ENCODE measurements at places on chromosomes 1 and 21. TPM values are rescaled to one million over a fixed set of nuclear protein-coding genes. Genes with fewer than 3 reads are reported as not detected.

DNA sequence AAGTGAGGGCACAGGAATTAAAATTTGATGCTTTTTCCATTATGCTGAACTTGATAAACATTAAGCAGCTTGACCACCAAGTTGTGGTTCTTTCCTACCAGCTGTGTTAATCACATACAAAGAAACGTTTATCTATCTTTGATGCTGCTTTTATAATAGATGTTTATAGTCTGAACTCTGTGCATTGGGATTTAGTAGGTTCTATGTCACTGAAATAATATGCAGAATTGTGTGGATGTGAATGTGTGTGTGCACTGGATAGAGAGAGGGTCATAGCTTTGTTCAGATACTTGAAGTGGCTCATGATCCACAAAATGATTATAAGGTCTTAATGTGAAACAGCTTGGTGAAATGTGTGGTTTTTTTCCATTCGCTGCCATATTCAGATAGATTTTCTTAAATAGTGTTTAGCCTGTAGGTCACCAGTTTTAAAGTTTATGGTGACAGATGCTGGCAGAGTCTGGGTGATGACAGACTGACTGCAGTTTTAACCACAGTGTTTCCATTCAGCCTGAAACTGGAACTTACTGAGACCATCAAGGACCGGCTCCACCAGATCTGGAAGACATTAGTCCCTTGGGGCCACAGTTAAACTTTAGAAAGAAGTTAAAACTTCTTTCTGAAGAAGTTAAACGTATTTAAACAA is 10.2 kb downstream of the DDI2 start:
- DNase-seq, result no peak

DNA sequence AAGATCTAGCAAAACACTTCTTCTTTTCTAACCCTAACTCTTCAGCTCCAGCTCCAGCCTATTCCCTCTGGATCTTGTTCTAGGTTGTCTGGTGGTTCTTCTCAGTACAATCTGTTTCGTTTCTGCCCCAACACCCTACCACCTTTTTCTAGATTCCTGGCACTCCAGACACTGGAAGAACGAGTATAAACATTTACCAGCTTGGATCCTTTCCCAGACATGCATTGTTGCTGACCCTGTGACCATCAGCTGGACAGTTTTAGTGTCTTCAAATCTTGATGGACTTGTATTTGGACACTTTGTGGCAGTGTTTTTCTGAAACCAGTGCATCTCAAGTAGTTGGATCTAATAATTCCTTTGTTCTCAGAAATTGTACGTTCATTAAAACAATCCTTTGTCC is 30.6 kb upstream of the CACNA1E start:
- DNase-seq, result no peak

GRCh38 chr1:54723985-54724384 is 8.3 kb downstream of the TTC4 start:
- no peak for DNase-seq

DNA sequence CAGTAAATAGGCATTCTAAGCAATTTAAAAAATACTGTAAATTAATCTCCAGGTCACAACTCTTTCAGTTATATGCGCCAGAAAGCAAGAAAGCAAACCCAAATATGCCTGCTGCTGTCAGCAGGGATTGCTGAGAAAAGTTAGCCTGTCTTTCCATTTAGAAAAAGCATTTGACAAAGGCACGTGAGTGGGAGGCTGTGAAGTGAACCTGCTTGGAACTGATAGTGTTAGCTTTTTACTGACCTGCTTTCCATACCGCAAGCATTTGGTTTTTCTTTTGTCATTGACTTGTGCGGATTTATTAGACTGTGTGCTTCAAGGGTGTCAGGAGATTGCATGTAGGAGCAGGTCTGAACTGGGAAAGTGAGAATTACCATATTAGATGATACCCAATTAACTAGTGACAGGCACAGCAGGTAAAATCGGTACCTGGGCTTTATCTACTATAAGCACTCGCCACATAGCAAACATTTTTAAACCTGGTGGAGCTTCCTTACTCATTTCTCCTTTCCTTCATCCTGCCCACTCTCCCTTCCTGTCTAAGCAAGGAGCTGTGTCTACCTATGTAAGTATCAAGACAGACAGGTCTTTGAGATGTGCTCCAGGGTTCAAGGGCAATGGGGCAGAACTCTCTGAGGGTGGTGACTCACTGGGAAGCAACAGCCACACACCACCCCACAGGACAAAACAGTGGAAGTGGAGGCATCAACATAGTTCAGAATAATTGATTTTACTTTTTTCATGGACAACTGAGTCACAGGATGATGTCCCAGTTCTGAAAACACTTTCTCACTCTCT is 323.9 kb downstream of the DISC1 start:
- no peak for DNase-seq

DNA sequence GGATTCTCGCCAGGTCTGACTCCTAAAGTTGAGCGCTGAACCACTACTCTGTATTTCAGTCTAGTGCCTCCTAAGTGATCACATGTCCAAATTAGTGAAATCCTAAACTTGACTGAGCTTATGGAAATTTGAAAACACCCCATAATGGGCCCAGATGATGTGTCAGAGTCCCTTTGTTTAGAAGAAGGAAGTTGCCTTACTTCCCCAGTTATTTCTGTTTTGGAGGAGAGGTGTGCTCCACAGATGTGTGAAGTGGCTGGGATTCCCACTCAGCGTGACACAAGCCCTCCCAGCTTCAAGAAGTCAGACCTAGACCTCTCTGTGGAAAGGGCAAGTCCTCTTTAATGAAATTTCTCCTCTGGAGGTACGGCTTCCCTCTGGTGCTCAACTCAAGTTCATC is 188.8 kb downstream of the TTLL7 start:
- no peak for DNase-seq

The CSF3R gene
- polyA plus RNA-seq, result 3.1 TPM

The CDC42BPA gene
- polyA plus RNA-seq, result 0.67 TPM

Measured in immature natural killer cell (primary cell).